Activated naive CD8-positive, alpha-beta T cell treated with anti-CD3 and anti-CD28 coated beads, Interleukin-2, amount 50 U/mL, for 24 hours (primary cell): ENCODE measurements at places on chromosomes 7 and 10.

- DNase-seq, result no peak
These were observed 15.4 kb upstream of the GRB10 start for GRCh38 chr7:50798126-50798525.

DNA sequence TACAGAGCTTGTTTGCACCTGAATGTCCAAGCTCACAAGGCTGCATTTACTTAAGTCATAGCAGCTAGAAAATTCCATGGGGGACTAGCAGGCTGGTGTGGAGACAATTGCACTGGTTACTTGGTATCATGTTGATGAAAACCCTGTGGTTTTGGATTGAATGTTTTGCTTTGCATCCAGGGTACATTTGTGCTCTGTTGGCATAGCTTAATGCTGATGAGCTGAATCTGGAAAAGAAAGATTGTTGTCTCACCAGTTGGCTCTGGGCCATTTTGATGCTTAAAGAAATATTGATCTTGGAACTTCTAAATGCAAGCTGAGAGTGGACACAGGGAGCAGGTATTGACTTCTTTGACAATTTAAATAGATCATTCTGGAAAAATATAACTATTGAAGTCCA, 122.5 kb upstream of the MBL2 start:
- DNase-seq, result no peak

GRCh38 chr10:123413353-123413752, 252.8 kb upstream of the GPR26 start:
- DNase-seq, result no peak

DNA sequence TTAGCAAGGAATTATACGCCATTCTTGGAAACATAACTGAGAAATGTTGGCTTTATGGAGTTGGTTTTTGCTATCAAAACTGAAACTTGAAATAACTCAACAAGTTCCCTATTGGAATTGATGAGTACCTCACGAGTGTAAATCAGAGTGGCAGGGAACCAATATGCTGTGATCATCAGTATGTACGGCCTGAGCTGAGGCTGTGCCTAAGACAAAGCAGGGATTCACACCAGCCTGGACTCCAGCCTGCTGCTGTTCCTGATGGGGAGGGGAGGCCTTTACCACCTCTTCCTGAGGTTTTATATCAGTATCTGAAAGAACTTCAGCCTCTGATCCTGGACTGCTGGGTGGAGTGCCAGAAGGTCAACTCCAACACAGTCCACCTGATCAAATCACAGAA, 52.7 kb downstream of the CRTAC1 start:
- DNase-seq, result no peak

GRCh38 chr7:15487896-15488295, 73.9 kb downstream of the AGMO start:
- no peak for DNase-seq

DNA sequence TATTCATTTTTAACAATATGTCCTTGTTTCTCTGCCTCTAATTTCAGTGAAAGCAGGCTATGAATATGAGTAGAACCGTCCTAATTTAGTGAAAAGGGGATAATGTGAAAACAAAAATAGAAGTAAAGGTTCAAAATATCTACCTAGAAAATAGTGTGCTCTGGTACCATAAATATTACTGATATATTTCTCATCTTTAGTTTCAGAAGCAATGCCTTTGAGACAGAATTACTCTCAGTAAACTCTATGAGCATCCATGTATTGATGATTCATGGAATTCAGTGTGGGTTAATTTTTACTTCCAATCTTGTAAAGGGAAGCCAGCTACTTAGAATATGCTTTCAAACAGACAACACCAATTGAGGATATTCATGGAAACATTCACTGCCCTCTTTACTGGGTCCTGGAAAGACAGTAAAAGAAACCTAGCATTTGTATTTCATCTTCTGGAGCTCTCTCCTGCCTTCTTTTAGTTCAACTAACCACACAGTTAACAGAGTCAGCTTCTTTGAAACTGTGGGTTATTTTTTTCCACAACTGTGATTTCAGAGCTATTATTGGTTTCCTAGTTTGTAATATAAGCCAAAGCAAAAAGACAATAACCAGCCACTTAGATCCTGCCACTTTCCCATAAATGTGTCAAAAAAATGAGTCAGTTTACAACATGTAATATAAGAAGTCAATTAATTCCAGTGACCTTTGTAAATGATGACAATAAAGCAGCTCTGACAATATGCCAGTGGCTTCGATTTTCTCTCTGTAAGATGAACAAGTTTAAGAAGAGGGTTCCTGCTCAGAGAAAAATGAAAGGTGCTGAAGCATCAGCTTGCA, 1.7 kb downstream of the LRRN3 start:
- no peak for DNase-seq
